ENCODE measurements at places on chromosomes 12 and 14.

DNA sequence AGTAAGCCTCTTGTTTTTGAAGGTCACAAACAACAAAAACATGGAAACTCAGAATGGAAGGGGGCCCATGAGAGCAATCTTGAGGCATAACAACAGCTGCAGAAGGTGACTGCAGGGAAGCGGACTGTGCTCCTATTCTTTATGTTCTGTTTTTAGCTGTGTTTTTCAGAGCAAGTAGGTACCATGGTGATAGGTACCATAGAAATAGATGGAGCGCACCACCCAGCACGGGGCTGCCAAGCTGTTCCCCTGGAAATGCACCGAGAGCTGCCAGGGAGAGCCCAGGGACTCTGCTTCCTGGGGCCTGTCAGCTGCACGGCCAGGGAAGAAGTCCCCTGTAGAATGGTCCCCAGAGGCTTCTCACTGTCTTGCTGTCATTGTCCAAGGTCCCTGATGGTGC is 32.8 kb downstream of the DGLUCY start:
- no peak for DNase-seq

DNA sequence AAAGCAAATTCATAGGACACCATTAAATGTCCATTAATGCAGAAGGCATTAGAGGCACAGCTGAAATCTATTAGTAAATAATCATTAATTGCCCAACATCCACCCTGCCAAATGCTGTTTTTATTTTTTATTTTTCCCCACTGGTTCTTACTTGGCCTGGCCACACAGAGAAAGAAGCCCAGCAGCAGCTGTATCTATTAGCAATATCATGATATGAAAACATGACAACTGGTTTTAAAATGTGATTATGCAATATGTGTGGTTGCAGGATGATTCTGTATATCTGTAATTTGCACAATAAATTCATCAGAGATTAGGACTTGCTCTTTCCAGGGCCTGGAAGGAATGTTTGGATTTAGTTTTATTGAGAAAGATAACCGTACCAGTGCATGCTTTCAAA is 44.9 kb downstream of the SIX6 start:
- DNase-seq, result no peak

- no peak for DNase-seq
Observed at GRCh38 chr14:77092676-77093075, 5.4 kb upstream of the CIPC start.

DNA sequence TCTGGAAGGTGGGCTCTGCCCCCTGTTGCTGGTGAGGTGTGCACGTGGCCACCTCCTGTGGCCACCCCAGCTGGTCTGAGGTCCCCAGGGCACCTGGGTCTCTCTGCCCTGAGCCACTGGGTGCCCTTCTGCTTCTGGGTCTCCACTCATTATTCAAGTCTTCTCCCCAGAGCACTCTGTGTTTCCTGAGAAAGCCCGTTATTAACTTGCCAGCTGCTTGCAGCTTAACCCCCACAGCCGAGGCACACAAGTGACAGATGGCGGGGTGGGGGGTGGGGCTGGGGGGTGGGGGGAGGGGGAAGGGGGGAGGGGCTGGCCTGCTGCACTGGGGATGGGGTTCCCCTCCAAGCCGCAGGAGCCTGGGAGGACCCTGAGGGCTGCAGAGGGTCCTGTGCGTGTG is 40.5 kb downstream of the FBRSL1 start:
- no peak for DNase-seq

GRCh38 chr12:29957835-29958234 is 174.1 kb upstream of the TMTC1 start:
- DNase-seq, result no peak

Data from colonic mucosa (tissue), 4 donors.